Activated CD4-positive, alpha-beta memory T cell treated with anti-CD3 and anti-CD28 coated beads, Interleukin-2, amount 10 ng/mL, durations not matched to agents 7 days and 5 days (primary cell): ENCODE measurements at places on chromosomes 13 and 19. TPM values are rescaled to one million over a fixed set of nuclear protein-coding genes. Genes with fewer than 3 reads are reported as not detected.

GRCh38 chr13:72180253-72180952 is 313.4 kb upstream of the DACH1 start:
- no peak for DNase-seq

KIR3DL1 gene
- total RNA-seq, result 0.23 TPM

DNA sequence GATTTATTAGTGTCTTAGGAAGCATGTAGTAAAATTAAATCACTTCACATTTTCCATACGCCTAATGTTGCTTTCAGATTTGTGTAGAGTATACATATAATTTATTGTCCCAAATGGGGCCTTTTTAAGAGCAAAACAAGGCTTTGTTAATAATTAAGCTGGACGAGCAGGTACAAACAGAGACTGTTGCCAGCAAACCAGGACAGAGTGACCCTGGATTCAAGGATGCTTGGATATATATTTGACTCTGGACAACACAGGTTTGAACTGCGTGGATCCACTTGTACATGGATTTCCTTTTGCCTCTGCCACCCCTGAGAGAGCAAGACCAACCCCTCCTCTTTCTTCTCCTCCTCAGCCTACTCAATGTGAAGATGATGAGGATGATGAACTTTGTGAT is 454.9 kb downstream of the PCDH9 start:
- no peak for DNase-seq

- no peak for DNase-seq
These were observed 41.8 kb downstream of the ZNF527 start for GRCh38 chr19:37412700-37413099.

GRCh38 chr19:31940396-31940795 is 405.0 kb upstream of the ZNF507 start:
- DNase-seq, result no peak

DNA sequence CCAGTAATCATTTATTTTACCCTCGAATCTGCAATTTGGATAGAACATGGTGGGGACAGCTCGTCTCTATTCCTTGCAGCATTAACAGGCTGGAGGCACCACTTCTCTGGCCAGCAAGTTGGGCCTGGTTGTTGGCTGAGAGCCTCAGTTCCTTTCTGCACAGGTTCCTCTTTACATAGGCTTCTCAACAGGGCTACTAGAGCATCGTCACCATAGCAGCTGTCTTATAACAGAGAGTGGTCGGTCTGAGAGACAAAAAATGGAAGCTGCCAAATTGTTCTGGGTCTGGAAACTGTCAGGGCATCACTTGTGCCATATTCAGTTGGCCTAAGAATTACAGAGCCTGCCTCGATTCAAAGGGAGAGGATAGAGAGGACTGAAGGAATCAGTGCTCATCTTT is 86.7 kb downstream of the DNAJC15 start:
- no peak for DNase-seq
